GM18507 (cell line): ENCODE measurements at places on chromosomes 7 and 10.

- no peak for DNase-seq
Observed at GRCh38 chr10:69259547-69260243, 18.6 kb upstream of the HK1 start.

DNA sequence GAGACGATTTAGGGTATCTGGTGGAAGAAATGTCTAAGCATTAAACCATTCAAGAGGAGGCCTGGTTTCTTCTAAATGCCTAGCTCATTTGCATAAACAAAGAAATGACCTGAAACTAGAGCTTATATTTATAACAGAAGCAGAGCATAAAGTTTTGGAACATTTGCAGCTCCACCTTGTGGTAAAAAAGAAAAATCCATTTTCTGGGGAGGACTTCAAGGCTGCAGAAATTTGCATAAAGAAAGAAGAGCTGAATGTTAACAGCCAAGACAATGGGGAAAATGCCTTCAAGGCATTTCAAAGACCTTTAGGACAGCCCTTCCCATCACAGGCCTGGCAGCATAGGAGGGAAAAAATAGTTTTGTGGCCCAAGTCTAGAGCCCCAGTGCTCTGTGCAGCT, 362.0 kb downstream of the ZNF248 start:
- no peak for DNase-seq

GRCh38 chr10:73998929-73999691, 1.2 kb downstream of the VCL start:
- DNase-seq = no peak

- no peak for DNase-seq
Observed at GRCh38 chr7:44215531-44215930, 14.8 kb downstream of the YKT6 start.

DNA sequence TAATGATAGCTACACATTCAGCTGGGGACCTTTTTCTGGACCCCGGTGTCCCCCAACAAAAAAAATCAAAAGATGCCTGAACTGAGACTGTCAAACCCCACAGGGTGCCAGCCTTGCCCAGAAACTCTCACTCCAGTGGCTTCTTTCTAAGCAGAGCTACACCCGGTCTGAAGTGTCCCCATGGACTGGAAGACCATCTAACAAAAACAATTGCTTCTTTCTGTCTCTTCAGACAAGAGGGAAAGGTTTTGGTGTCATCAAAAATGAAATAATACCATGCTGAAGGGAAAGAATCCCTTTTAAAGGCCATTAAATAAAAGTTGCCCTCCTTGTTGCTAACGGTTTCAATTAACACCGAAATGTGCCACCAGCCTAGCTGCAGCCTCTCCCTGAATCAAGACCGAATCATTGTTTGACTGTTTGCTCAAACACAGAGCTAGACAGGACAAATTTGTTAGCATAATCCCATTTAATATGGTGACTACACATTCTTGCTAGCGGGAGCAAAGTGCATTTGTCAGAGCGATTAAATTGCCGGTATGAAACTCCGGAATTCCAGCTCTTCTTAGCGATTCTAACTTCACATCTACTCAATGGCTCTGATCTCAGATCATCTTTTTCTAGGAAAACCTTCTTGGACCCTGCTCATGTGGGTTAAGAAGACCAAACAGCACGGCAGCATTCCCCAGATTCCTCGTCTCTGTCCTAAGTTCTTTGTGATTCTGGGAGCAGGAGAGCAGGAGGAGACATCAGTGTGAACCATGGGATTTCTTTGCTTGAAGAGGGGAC, 397.5 kb upstream of the PRKCQ start:
- no peak for DNase-seq

GRCh38 chr7:159105832-159106811, 38.5 kb downstream of the VIPR2 start:
- DNase-seq = no peak

DNA sequence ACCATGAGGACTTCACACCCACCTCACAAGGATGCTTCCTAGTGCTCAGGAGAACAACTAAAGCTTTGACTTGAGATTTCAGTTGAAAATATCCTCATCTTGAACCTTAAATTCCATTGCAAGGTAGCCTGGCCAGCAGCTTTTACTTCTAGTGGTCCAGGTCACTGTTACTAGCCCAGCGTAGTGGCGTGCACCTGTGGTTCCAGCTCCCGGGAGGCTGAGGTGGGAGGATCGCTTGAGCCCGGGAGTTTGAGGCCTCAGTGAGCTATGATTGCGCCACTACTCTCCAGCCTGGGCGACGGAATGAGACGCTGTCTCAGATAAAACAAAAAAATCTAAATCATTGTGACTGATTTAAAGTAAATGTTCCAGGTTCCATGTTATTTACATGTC, 28.3 kb upstream of the PRKAR1B start:
- no peak for DNase-seq

- DNase-seq = no peak
Observed at GRCh38 chr7:140896996-140897395, 27.7 kb downstream of the BRAF start.

GRCh38 chr10:12130237-12130872, 878 bp downstream of the SEC61A2 start:
- DNase-seq = peak; percentile 20

DNA sequence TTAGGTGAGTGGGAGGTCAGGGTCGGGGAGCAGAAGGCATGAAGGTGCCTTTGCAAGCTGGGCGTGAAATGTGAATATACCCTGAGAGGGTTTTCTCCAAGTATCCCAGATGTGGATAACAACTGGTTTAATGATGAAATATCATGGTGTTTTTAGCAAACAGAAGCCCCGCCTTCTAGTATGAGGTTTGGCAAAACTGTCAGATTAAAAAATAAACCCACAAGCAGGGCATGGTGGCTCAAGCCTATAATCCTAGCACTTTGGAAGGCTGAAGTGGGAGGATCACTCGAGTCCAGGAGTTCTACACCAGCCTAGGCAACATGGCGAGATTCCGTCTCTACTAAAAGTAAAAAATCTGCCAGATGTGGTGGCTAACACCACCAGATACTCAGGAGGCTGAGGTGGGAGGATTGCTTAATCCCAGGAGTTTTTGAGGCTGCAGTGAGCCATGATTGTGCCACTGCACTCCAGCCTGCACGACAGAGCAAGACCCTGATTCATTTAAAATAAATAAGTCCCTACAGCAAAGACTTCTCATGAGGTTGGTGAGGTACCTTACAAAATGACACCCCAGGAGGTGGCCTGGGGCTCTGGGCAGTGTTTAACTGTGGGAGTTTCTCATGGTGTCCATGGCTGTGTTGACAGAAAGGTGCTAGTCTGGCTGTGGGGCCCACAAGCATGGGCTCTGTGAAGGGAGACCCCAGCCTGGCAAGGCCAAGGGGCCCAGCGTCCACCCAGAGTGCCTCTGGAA, 6.7 kb upstream of the PWWP2B start:
- DNase-seq = no peak

GRCh38 chr7:3214090-3214413, 87.0 kb upstream of the SDK1 start:
- DNase-seq = no peak

GRCh38 chr7:26443006-26443405, 151.3 kb downstream of the SNX10 start:
- DNase-seq = no peak

DNA sequence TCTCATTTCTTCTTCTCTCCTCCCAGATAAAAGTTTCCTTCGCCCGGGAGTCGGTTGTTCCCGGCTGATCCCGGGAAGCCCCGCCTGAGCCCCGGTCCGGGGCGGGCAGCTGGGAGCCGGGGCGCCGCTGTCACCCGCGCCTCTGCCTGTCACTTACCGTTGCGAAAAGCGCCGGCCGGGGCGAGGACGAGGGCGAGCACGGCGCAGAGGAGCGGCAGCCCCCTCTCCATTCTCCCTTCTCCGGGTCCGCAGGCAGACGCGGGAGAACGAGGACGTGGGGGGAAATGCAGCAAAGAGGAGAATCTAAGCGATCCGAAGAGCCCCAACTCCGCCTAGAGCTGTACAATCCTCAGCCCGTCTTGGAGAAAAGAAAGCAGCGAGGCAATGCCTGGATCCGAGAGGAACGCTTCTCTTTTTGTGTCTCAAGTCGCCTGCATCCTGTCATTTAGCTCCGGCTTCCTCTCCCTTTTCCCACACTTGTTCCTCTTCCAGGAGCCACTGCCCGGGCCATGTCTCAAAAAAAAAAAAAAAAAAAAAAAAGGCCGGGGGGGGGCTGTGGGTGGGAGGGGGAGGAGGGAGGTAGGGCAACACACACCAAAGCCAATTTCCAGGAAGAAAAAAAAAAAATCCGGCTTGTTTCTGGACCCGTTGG, at the start of gene NRP1:
TSS of gene NRP1 (minus strand) at position 515 of the 652 bp plus-strand sequence. CDS start at position 230, 285 bp downstream.
- DNase-seq = no peak

GRCh38 chr10:86301971-86302370, 64.6 kb downstream of the GRID1 start:
- no peak for DNase-seq

- no peak for DNase-seq
Observed at GRCh38 chr7:27155816-27156507, 513 bp downstream of the HOXA7 start.

- no peak for DNase-seq
Observed at GRCh38 chr10:96614515-96614914, 27.7 kb upstream of the TM9SF3 start.

DNA sequence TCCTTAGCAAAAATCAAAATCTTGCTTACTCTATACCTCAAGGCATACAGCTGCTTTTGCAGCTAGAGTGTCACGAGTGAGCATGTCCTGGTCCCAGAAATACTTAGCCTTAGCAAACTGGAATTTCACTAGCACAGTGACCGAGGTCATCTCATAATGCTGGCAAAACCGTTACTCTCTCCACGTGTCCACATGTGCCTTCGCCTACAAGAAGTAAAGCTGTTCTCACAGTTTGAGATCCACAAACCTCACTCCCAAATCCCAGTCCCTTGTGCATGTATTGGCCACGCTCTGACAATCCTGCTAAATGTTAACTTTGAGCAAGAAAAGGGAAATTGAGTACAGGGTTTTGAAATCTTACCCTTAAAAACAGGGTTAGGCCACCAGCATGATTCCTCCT, 111.0 kb upstream of the PLXDC2 start:
- no peak for DNase-seq

DNA sequence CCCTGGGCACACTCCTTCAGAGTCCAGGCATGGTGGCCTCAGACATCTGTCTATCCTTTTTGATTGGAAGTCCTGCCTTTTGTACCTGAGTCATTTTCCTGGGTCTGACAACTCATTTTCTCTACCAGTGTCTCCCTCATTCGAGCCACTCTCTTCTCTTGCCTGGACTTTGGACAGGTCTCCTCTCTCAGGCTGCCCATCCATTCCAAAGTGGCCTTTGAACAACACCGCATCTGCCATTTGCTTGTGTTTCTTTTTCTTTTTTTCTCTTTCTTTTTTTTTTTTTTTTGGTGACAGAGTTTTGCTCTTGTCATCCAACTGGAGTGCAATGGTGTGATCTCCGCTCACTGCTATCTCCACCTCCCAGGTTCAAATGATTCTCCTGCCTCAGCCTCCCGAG, 142.1 kb upstream of the COBL start:
- DNase-seq = no peak

DNA sequence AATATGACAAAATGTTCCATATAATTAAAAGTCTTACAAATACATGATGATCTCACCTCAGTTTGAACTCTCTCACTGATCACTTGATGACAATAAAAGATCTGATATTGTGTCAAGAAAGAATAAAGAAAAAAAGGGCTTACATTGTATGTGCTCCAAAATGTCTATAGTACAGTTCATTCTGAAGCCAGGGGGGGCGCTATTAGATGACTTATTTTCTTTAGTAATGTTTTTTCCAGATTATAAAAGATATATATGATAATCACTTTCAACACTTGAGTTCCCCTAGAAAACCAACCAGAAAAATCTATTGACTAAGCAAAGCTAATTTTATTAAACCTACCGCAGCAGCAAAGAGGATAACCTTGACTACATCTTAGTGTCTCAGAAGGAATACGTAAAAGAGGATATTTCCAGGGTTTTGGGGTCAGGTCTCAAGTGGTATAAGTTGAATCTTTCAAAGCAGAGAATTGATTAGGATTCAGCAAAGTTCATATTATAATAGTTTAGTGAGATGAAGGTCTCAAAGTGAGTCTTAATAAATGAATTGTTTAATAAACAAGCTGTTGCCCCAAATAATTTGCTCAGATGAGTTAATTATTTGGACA, 55.8 kb downstream of the PTN start:
- no peak for DNase-seq

- no peak for DNase-seq
Observed at GRCh38 chr7:152351168-152351567, 84.6 kb downstream of the KMT2C start.

DNA sequence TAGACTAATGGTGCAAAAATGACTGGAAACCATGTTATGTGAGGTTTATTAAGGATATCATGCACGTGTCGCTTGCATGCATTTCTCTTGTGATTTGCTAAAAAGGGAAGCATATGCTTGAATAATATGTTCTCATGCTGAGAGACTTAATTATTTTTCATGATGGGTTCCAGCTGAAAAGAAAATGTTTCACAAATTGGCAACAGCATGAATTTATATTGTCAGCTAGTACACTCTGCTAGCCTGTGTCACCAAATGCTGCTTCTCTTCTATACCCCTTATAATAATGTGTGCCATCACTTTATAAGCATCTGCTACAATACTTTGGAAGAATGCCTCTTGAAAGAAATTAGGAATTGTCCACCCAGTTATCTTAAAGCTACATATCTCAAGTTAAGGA, 63.0 kb downstream of the GNAI1 start:
- DNase-seq = no peak

GRCh38 chr7:95899919-95900513, 127.7 kb downstream of the DYNC1I1 start:
- DNase-seq = no peak

GRCh38 chr10:102114861-102115618, 5.1 kb downstream of the LDB1 start:
- DNase-seq = peak; percentile 57

DNA sequence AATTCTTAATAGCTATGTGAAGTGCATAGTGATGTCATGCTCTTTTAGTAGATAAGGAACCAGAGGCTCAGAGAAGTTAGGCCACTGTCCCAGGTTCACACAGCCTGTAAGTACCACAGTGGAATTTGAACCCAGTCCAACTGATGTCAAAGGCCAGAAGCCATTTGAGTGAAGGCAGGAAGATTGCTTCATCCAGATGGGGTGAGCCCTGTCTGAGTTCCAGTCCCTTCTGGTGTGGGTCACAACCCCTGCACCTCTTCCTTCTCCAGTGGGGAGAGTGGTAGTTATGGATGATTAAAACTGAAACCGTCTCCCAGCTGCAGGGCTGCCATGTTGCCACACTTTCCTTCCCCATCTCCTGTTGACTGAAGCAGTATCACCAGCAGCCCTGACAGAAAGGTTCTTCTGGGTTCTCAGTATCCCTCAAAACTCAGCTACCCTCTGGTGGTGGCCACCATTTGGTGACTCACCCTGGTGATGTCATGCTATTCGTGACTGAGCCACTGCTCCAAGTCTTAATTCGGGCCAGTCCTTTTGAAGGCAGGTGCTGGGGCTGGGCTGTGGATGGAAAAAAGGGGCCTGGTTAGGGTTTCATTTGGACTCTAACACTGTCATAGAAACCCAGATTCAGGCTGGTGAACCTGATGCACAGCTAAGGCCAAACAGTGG, 1.5 kb upstream of the C10orf95 start:
- no peak for DNase-seq

GRCh38 chr10:82982110-82982608, 1107.2 kb downstream of the NRG3 start:
- no peak for DNase-seq
